Endothelial cell of umbilical vein (primary cell): ENCODE measurements at places on chromosomes 1 and 21. TPM values are rescaled to one million over a fixed set of nuclear protein-coding genes. Genes with fewer than 3 reads are reported as not detected.

Gene PLD5
- total RNA-seq = not detected in 2 replicates

Gene CD48
- not detected in 2 replicates for total RNA-seq

Gene CLDN17
- total RNA-seq = not detected in 2 replicates

Gene S100A10
- 650 and 779 TPM in 2 replicates for total RNA-seq

- DNase-seq = no peak
- no peaks in the 10 kb centered on the region for H3K36me3 ChIP-seq
- H3K27me3 ChIP-seq = no peaks in the 10 kb centered on the region
These were observed 428.0 kb upstream of the CAMK1G start for GRCh38 chr1:209155546-209155945.

DNA sequence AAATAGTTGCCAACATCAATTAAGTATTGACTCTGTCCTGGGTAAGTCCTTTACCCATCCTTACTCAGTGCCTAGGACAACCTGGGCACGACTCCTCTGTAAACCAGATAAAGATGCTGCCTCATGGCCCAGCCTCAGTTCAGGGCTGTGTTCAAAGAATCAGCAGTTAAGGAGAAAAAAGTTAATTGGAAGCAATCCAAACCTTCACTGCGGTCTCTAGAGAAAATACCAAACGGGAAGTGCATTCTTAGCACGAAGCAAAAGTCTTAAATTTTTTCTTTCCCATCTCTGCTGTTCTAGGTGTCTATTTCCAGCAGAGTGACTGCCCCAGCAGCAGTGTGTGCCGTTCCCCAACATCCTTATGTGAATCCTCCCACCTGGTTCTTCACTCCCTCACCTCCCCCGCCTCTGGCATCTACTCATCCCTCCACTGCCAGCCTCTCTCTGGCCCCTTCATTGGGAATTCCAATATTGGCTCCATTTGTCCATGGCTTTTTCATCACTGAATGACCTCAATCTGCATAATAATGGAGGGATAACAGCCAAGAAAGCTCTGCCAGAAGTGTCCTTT lies 23.2 kb downstream of the KANK4 start:
- H3K27ac ChIP-seq = no peak overlapping the region
- no peaks in the 10 kb centered on the region for H3K27me3 ChIP-seq
- no peaks in the 10 kb centered on the region for H3K4me1 ChIP-seq
- H3K4me3 ChIP-seq = no peak overlapping the region

GRCh38 chr1:25796811-25797458 lies 3.1 kb upstream of the SELENON start:
- peak; percentile 73 for DNase-seq
- peaks cover 10% of the 10 kb centered on the region for H3K4me1 ChIP-seq

- no peak for DNase-seq
- no peak overlapping the region for H3K27ac ChIP-seq
- H3K36me3 ChIP-seq = no peaks in the 10 kb centered on the region
These were observed 63.6 kb downstream of the KCNT2 start for GRCh38 chr1:196544617-196545016.

- H3K4me1 ChIP-seq = no peaks in the 10 kb centered on the region
- no peak overlapping the region for H3K4me3 ChIP-seq
- H3K27ac ChIP-seq = no peak overlapping the region
- no peak for DNase-seq
- H3K36me3 ChIP-seq = no peaks in the 10 kb centered on the region
These were observed 197.8 kb upstream of the GALNT2 start for GRCh38 chr1:229869240-229869639.

DNA sequence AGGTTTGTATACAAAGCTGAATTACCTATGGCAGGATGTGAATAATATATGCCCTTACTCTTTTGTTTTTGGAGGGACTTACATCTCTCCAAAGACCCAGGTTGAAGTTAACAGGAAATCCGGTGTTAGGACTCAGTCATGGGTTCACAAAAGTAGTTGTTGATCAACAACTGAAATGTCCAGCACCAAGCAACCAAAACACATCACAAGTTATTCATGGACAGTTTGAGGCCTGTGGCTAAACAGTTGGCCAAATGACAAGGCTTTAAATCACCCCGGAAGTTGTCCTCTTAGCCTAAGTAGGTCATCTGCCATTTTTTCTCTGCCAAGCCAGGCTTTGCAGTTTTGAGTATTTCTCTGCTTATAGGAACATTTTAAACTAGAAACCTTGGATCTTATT lies 89.9 kb downstream of the CD247 start:
- H3K27ac ChIP-seq = no peak overlapping the region

DNA sequence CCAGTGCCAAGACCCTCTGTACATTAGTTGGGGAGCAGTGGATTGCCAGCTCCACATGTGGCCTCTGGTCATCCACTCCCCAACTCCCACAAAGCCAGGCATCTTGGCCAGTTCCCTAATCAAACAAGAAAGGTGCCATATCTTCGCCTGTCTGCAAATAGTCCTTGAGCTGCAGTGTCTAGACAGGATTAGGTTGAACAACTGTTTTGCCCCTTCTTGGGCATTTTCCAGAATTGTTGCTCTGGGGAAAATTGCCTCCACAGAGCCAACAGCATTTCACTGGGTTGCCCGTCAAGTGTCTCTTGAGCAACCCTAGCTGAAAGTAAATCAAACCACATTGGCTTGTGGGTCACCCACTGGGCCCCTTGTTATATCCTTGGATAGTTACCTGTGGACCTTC lies 109.3 kb downstream of the GDAP2 start:
- H3K27me3 ChIP-seq = no peaks in the 10 kb centered on the region
- H3K36me3 ChIP-seq = no peaks in the 10 kb centered on the region
- no peak overlapping the region for H3K4me3 ChIP-seq
- no peak overlapping the region for H3K27ac ChIP-seq
- DNase-seq = no peak

DNA sequence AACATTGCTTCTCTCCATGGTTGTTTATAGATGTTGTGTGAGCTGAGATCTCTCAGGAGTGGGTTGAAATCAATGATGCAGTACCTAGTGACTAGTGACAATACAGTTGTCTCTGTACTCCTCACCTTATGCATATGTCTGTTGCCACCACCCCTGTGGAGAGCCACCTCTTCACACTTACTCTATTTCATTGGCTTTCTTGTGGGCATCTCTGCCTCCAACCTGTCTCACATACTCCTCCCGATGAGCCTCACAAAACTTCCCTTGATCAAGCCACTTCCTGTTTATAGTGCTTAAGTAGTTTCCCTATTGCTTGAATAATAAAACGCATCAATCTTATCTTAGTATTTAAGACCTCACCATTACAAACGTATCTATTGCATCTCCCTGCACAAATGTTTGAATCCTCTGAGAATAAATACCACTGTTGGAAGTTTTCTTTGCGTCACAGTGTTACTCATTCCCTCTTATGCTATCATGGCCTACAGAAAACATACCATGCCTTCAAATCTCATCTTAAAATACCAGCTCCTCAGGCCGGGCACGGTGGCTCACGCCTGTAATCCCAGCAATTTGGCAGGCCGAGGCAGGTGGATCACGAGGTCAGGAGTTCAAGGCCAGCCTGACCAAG lies 54.7 kb upstream of the GREM2 start:
- no peak for DNase-seq
- no peak overlapping the region for H3K4me3 ChIP-seq
- H3K27me3 ChIP-seq = no peaks in the 10 kb centered on the region
- no peak overlapping the region for H3K27ac ChIP-seq
- no peaks in the 10 kb centered on the region for H3K36me3 ChIP-seq
- H3K4me1 ChIP-seq = no peaks in the 10 kb centered on the region

DNA sequence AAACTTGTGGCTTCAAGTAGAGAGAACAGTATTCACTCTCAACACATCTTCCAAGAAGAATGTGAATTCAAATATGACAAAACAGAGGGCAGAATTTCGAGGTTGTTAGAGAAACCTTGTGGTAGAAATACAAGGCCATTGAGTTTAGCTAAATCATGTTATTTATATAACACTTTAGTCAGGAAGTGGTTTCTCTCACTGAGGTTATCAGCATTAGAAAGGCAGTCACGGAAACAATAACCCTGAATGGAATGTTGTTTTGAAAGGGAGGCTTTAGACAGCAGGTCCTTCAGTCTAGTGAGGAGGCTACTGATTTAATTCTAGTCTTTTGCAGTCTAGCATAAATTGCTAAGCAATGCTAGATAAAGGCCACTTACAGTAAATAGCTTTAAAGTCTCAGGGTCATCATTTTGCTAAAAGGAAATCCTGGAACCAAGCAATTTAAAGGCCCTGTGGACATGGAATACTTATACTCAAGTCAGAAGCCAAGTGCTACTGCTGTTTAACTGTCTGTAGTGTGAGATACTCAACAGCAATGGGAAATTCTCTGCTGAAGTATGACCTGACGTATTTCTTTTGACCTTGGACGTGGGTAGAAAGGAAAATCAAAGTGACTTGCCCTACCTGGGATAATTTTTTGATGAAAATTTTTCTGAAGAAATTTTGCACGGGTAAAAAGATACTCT lies 89.0 kb upstream of the CHODL start:
- DNase-seq = peak; percentile 90
- H3K4me3 ChIP-seq = no peak overlapping the region
- peaks cover 30% of the 10 kb centered on the region for H3K4me1 ChIP-seq
- no peaks in the 10 kb centered on the region for H3K27me3 ChIP-seq
- no peaks in the 10 kb centered on the region for H3K36me3 ChIP-seq

DNA sequence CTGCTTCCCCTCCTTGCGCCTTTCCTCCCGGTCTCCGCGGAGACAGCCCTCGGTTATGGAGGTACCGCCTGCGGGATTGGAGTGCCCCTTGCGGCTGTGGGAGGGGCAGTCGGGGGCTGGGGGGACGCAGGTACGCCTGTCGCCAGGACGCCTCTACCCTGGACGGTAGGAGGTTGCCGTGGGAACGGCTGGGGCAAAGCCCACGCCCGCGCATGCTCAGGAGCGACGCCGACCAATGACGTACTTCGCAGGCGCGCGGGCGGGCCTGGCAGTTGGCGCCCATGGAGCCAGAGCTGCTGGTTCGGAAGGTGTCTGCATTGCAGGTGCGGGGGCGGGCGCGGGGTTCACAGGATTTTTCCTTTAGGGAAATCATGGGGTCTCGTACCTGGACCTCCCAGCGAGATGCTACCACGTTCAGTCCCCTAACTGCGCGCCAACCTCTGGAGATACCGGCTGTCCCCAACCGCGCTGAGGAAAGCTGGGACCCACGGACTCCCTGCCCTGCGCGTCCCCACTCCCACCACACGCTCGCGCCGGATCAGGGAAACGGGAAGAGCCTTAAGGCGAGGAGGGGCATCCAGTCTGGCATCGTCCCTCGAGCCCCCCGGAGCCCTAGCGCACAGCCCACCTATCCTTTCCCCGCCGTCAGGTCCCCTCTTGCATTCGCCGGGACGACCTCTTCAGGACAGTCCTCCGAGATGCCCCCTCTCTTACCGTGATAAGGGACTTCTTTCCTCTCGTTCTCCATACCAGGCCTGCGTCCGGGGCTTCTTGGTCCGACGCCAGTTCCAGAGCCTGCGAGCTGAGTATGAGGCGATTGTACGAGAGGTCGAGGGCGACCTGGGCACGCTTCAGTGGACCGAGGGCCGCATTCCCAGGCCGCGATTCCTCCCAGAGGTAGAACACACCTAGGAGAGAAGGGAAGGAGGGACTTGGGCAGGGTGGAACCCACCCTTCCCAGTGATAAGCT lies at the start of gene IQCC:
Gene IQCC (plus strand): TSS at position 271 of the 970 bp plus-strand sequence. CDS start 11 bp downstream, at position 282.
- H3K27me3 ChIP-seq = no peaks in the 10 kb centered on the region
- peak within 1 kb of the TSS; percentile 68 for H3K4me3 ChIP-seq
- no peaks in the 10 kb centered on the region for H3K36me3 ChIP-seq
- DNase-seq = peak; percentile 82
- H3K27ac ChIP-seq = peak within 1 kb of the TSS; percentile 19

GRCh38 chr1:53328541-53329499 lies 950 bp upstream of the LRP8 start:
- peaks cover 16% of the 10 kb centered on the region for H3K4me1 ChIP-seq
- peak overlapping the region; percentile 53 for H3K4me3 ChIP-seq
- no peak for DNase-seq
- no peaks in the 10 kb centered on the region for H3K36me3 ChIP-seq

GRCh38 chr1:147837129-147837963 lies 65.2 kb upstream of the GJA8 start:
- DNase-seq = no peak
- H3K27me3 ChIP-seq = no peaks in the 10 kb centered on the region
- no peaks in the 10 kb centered on the region for H3K36me3 ChIP-seq
- no peak overlapping the region for H3K27ac ChIP-seq

DNA sequence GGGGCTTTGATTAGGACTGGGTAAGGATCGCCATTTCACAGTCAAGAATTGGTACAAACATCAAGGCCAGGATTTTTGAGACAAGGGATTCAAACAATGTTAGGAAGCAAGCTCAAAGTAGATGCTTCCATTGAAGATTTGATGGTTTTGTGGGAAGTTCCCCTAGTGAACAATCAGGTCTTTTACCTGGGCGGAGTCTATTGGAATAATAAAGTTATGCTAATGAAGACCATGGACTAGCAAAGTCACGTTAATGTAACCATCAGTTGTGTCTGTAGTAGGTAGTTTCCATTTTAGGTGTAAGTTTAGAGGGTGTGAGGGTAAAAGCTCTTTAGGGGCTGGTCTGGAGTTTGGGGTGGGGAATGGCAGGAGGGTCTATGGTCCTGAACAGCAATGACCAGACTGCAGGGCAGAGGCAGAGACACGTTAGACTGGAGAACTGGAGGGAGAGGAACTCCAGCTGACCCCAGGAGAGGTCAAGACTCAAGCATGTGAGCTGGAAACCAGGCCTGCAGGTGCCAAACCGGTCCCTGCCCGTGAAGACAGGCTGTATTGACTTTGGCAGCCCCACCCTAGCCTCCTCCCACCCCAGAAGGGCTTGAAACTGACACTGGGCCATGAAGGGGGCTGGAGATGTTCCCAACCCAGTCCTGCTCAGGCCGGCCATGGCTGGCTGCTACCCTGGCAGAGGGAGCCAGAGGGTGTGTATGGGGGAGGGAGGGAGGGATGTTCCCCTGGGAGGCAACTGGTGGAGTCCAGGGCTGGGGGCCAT lies 36.0 kb upstream of the GPR37L1 start:
- no peak for DNase-seq
- H3K4me1 ChIP-seq = no peaks in the 10 kb centered on the region
- H3K36me3 ChIP-seq = no peaks in the 10 kb centered on the region
- H3K27ac ChIP-seq = no peak overlapping the region

DNA sequence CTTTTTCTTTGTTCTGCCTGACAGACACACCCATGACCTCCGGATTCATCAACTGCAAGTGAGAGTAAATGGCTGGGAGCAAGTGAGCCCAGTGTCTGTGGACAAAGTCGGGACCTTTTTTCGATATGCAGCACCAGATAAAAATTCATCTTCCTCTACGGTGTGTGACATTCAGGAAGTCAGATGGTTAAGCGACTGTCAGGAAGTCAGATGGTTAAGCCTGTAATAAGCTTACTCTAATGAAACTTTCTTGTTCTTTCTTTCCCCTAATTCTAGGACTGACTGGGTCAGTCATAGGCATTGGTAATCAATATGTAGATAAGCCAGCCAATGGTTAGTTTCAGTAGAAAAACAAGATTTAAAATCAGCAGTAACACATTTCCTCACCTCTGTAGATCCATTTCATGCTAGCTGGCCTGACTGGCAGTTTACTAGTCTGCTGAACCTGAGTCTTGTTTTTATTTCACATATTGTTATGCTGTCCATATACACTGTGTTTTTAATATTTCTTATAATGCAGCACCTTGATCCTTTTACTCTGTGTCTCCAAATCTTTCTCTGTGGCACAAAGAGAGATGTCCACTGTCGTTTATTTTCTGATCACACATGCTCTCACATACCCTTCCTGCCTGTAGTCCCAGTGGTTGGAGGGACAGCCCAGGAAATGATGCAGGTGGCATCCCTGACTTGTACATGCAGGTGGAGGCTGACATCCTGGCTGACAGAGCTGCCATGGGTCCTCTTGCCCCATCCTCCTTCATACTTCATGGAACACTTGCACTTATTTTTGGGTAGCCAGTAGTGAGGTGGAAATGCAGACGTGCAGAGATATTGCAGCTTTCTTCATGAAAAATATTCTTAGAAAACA lies 115.8 kb downstream of the VPS13D start:
- H3K27me3 ChIP-seq = no peaks in the 10 kb centered on the region
- H3K4me3 ChIP-seq = no peak overlapping the region
- H3K27ac ChIP-seq = no peak overlapping the region
- no peaks in the 10 kb centered on the region for H3K4me1 ChIP-seq
- H3K36me3 ChIP-seq = peaks cover 19% of the 10 kb centered on the region
- no peak for DNase-seq
